CD4-positive, alpha-beta T cell treated with Interleukin-12 subunit alpha and Interleukin-12 subunit beta, for 1 hour (primary cell): ENCODE measurements at places on chromosomes 7 and 10.

GRCh38 chr7:11261470-11261869 lies 287.8 kb downstream of the PHF14 start:
- DNase-seq, result no peak

DNA sequence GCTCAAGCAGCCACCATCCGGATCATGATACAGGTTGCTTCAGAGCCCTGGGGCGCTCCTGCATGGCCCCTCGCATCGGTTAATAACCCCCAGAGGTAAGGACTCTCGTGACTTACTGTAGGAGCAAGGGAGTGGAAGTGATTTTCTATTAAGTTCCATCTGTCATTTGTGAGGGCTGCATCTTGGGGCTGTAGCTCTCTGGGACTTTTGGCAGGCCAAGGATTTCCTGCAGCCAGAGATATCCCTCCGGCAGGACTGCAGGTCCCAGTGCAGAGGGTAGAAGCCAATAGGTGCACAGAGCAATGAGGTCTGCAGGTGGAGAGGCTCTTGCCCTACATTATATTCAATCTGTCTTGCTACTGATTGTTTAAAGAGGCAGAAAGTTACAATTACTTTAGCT lies 356.8 kb upstream of the ADARB2 start:
- DNase-seq, result no peak

DNA sequence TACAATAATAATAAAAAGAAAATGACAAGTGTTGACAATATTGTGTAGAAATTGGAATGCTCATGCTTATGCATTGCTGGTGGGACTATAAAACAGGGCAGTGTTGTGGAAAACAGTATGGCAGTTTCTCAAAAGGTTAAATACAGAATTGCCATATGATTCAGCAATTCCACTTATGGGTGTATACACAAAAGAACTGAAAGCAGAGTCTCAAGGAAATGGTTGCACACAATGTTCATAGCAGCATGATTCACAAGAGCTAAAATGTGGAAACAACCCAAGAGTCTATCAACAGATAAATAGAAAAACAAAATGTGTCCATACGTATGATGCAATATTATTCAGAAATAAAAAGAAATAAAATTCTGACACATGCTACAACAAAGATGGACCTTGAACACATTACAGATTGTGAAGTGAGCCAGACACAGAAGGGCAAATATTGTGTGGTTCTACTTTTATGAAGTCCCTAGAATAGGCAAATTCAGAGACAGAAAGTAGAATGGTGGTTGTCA lies 64.8 kb upstream of the GRM8 start:
- DNase-seq, result no peak

GRCh38 chr10:132418527-132419416 lies 21.8 kb downstream of the PWWP2B start:
- DNase-seq, result no peak

GRCh38 chr10:1059902-1060301 lies 3.7 kb downstream of the WDR37 start:
- no peak for DNase-seq

DNA sequence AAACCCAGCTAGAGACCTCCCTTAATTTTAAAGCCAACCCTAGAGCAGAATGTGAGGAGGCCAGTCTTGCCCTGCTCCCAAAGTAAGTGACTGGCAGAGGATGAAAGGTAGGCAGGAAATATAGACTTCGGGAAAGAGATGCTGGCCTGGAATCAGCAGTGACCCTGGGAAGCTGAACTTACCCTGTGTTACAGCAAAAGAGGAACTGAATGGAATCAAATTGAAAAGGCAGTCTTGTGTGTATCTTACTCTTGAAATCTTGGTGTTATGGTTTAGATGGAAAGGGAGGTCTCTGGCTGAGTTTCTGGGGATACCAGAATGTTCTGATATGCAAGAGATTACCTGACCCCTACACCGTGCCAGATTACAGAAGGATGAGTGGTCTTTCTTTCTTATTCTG lies 7.9 kb upstream of the CFAP43 start:
- no peak for DNase-seq

DNA sequence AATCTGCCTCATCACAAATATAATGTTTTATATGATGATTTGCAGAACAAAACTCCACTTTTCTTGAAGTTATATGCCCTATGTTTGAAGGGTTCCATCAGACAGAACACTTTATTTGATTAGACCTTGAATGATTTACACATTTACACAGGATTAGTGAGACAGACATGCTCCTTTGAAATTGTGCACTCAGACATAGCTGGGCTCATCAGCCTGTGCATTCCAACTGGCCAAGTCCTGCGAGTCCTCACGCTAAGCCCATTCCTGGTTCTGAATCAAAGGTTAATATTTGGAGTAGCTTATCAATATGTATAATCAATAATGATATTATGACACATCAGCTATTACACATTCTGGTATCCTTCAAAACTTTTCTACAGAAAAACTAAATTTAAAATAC lies 173.6 kb downstream of the MBL2 start:
- DNase-seq, result no peak

DNA sequence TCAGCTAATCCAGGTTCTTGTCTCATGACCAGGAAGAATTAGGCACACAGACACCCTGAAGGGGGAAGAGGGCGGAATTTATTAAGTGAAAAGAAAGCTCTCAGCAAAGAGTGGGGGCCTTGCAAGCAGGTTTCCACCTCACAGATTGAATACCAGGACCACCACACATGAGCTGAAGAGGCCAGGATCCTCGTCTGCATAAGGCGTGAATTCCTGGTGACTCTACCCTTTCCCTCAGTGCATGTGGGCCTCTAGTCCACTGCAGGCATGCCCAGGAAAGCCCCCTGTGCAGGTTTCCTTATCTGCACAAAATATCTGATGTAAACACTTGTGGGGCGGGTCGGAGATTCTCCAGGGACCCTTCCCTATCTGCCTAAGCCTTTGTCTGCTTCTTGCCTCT lies 782.1 kb upstream of the LRRN3 start:
- no peak for DNase-seq

DNA sequence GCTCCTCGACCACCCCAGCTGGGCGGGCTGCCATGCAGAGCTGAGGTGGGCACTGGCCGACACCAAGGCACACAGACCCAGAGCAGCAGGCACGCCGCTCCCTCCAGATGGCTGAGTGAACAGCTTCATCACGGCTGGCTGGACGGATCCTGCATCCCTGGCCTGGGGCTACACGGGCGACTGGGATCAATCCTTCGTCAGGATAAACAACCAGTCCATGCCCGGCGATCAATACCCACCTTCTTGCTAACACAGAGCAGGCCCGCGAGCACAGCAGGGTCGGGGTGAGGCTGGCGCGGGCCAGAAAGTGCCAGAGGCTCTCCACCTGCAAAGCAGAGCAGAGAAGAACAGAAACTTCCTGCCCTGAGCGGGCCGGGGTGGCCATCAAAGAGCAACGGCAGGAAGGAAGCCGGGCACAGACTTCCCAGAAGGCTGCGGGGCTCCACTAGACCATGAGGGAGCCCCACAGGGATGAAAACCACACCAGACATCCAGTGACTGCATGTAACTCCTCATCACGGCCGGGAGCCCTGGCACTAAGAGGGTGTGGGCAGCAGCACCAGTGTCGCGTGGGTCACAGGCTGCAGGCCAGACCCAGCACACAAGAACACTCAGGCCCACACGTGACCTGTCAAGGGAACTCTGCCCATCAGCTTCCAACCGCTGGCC lies 166.4 kb downstream of the MAD1L1 start:
- peak; percentile 34 for DNase-seq

DNA sequence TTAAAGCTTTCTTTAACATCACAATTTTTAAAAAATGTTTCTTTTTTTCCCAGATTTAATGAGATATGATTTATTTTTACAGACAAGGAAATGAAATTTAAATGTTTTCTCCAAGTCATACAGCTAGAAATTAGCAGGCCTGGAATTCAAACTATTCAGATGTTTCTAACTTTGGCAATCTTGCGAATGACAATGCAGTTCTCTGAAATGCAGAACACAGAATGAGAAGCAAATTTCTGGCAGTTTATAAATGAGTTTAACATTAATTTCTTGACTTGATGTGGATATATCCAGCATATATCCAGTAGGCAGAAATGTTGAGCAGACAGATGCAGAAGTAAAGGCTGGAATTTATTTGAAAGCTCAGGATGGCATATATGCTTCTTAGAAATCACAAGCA lies 227.5 kb downstream of the THSD7A start:
- DNase-seq, result no peak

GRCh38 chr7:77270094-77270480 lies 70.5 kb upstream of the FGL2 start:
- DNase-seq, result no peak

- no peak for DNase-seq
These were observed 170.2 kb downstream of the PPP1R17 start for GRCh38 chr7:31857172-31857571.

- no peak for DNase-seq
These were observed 820.6 kb downstream of the LRMDA start for GRCh38 chr10:76251841-76252671.

DNA sequence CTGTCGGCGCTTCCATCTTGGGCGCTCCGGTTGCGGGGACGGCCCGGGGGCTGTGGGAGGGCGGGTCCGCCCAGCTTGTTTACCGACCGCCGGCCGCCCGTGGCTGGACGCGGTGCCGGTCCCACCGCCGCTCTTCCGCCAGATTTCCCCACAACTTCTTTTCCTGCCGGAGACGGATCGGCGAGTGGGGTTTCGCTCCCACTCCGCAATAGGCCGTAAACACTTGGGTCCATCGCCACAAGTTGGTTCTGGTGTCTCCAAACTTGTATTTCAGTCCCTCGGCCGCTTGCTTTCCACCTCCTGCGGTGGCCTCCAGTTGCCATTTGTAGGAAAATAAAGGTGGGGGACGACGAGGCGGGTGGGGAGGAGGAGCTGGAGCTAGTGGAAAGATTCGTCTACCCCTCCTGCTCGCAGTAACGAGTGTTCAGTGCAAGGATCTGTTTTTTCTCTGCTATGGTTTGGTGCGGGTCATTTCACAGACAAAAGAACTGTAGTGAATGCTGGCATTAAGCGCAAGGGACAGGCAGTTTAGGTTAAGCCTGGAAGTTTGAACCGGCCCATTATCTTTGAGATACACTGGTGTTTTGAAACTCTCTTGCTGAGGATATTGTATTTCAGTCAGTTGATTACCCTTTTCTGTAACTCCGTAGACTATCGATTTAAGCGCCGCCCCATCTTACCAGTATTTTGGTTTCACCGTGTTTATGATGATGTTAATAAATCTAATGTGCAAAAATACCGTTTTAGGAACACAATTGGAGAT lies 24.3 kb upstream of the ZRANB1 start:
- no peak for DNase-seq

GRCh38 chr7:830069-830468 lies 2.2 kb upstream of the SUN1 start:
- DNase-seq, result no peak

- no peak for DNase-seq
These were observed 14.4 kb upstream of the STK17A start for GRCh38 chr7:43568529-43568928.

DNA sequence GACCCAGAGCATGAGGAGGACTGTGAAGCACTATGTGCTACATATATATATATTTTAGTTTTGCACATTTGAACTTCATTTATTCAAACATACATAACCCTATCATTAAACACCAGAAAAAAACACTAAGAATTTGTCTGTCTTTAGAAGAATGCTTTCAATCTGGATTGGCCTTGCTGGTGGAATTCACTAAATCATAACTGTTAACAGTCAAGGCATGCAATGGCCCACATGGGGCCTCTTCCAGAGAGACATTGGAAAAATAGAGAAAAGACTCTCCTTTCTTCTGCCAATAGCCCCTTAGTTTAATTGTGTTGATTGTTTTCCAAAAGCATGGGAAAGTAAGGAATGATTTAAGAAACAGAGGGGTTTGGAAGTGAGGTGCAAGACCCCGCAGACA lies 77.9 kb downstream of the MRPL32 start:
- no peak for DNase-seq

DNA sequence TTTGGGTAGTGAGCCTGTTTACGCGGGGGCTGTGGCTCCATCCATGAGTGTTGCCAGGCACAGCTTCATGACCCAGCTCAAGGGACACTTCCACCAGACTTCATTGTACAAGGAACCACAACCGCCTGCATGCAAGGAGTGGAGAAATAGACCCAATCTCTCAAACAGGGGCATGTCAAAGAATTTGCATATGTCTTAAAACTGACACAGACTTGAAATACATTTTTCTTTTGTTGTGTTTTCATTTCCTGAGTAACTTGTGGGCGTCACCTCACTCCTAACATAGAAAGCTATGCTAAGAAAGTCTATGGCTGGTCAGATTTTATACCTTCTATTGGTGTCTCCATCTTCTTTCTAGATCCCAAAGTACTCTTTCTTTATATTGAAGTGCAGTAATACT lies 266.2 kb upstream of the RNF32 start:
- DNase-seq, result no peak

- no peak for DNase-seq
These were observed 103.2 kb downstream of the GPR37 start for GRCh38 chr7:124662372-124662771.

DNA sequence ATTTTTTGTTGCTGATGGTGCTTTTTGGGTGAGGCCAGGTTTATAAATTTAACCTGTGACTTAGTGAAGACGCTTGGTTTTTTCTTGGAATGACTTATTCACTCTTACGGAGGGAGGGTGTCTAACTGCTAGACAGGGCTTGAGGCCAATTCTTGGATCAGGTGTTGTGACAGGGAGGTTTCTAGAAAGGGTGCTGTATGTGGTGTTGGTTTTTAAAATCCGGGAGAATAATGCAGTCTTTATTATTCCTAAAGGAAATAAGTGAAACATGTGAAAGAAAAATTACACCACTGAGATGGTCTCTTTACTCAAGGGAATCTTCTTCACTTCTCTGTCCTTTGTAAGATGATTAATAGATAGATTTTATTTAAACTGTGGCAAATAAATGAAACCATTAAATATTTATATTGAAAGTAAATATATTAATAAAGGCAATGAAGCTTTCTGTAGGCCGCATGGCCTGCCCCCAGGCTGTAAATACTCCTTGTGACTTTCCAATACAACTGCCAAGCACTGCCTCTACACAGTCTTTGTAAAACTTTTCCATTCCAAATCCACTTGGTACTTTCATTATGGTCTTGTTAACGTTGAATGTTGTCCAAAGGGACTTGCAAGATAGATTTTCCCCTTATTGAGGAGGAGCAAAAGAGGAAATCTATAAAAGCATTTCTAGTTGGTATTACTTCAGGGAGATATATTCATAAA lies 323.1 kb downstream of the SUGCT start:
- DNase-seq, result no peak

- no peak for DNase-seq
These were observed 4.3 kb downstream of the CAMK1D start for GRCh38 chr10:12353399-12354242.

DNA sequence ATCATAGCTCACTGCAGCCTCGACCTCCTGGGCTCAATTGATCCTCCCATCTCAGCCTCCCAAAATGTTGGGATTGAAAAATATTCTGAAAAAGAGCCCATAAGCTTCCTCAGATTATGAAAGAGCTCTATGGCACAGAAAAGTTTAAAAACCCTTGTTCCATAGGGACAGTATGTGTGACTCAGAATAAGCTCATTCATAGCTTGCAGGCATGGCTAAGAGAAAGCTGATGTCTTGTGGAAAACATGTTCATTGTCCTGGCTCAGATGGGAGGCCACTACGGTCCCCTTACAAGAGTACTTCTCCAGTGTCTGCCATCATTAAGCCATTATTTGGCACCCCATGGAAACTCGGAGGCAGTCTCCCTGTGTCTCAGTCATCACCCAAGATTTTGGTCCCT lies 64.0 kb downstream of the CCDC3 start:
- no peak for DNase-seq

- peak; percentile 42 for DNase-seq
These were observed 97.2 kb downstream of the PRKCQ start for GRCh38 chr10:6482737-6483357.
